Activated naive CD4-positive, alpha-beta T cell treated with anti-CD3 and anti-CD28 coated beads, Interleukin-2, amount 50 U/mL, for 16 hours (primary cell): ENCODE measurements at places on chromosomes 12 and 14.

- no peak for DNase-seq
These were observed 6.3 kb downstream of the RNF10 start for GRCh38 chr12:120540445-120540844.

GRCh38 chr12:106101803-106102202, 37.0 kb downstream of the NUAK1 start:
- no peak for DNase-seq

DNA sequence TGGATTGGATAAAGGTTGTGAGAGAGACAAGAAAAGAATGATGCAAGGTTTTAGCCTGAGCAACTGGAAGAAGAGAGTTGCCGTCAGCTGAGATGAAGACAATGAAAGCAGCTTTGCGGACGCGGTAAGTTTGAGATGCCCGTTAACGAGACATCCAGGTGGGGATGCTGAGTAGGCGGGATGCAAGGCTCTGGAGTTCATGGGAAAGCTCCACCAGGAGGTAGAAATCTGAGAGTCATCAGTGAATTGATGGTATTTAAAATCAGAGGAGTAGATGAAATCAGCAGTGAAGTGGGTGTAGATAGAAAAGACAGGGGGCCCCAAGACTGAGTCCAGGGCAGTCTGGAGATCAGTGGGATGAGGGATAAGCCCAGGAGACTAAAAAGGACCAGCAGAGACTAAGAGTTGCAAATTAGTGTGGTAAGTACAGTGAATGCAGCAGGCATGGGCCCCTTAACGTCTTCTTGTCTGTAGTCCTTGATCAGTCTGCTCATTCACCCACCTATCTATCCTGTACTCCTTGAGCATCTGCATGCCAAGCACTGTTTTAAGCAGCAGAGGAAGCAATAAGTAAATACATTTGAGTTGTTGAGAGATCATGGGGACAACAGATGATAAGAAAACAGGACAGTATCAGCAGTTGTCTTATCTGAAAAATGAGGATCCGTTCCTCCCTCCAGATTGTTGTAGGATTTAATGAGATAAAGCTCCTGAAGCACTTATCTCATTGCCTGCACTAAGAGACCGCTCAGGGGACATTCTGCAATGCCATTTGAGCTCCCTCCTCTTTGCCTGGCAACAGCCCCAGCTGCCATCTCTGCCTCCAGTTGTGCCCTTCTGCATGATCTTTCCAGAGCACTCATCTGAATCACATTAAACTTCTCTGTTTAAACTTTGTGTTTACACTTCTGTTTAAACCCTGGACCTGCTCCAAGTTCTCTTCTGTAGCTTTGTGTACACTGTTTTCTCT, 91.5 kb downstream of the APAF1 start:
- DNase-seq = no peak

DNA sequence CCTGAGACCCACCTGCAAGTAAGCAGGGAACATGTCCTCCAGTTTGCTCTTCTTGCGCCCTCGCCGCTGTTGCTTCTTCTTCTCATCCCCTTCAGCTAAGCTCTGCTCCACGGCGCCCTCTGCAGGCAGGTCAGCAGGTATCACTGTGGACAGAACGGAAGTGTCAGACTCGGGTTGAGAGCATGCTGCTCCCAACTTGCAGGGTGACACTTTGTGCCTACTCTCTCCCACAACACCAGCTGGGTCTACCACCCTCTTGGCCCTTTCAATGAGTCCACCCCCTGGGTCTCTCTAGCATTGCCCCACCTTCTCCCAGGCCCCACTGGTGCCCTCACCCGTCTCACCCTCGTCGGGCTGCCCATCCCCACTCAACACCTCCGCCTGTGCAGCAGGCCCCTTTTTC, 16.7 kb downstream of the KMT2D start:
- DNase-seq = peak; percentile 83

DNA sequence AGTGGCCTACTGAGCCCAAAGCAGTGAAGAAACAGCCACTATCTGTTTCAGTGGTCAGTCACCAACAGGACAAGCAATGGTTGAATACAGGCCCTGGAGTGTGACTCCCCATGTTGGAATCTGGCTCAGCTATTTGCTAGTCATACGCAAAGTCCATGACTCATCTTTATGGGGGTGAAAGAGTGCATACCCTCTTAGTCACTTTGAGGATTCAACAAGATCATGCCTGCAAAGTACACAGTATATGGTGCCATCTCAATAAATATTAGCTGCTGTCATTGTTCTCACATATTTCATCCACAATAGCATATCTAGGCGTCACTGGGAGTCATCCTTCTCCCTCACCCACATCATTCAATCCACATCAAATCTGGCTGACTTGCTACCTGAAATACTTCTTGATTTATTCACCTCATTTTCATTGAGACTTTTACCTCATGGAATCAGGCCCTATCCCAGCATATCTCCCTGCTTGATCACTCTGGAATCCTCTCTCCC, 26.4 kb upstream of the STAB2 start:
- no peak for DNase-seq

GRCh38 chr12:75840994-75841355, 190.6 kb downstream of the PHLDA1 start:
- no peak for DNase-seq

- DNase-seq = no peak
These were observed 129.5 kb upstream of the NCOR2 start for GRCh38 chr12:124696693-124697476.

- DNase-seq = no peak
These were observed 125.9 kb downstream of the CALM1 start for GRCh38 chr14:90522571-90523191.

DNA sequence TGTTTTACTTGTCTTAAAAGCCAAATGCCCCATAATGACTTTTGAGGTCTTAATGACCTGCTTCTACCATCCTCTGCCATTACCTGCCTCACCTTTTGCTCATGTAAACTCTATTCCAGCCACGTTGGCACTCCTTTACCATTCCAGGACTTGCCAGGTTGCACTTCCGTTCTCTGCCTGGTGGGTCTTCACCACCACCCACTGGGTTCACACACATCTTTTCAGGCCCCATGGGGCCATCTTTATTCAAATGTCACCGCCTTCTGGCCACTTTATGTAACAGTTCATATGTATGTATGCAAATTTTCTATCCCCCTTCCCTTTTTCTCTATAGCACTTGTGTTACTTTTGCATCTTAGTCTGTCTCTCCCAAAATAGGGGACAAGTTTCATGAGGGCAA, 57.7 kb downstream of the ATP2A2 start:
- DNase-seq = no peak

- DNase-seq = no peak
These were observed 845 bp downstream of the L3HYPDH start for GRCh38 chr14:59483363-59483762.

DNA sequence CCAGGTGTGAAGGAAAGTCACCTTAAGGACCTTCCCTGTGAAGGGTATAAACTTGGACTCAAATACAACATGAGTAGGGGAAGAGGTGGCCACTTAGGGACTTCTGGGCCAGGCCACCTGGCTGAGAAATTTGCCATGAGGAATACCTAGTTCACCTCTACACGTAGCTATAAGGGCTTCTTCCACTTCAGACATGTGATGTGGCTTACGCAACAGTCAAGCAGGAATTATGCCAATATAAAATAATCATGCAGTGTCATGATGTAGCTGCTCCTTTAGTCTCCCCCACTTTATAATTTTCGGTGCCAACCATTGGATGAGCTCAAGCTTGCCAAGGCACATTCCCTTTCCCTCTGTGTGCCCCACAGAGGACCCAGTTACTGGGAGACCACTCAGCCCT, 166.6 kb upstream of the BCL2L14 start:
- no peak for DNase-seq

DNA sequence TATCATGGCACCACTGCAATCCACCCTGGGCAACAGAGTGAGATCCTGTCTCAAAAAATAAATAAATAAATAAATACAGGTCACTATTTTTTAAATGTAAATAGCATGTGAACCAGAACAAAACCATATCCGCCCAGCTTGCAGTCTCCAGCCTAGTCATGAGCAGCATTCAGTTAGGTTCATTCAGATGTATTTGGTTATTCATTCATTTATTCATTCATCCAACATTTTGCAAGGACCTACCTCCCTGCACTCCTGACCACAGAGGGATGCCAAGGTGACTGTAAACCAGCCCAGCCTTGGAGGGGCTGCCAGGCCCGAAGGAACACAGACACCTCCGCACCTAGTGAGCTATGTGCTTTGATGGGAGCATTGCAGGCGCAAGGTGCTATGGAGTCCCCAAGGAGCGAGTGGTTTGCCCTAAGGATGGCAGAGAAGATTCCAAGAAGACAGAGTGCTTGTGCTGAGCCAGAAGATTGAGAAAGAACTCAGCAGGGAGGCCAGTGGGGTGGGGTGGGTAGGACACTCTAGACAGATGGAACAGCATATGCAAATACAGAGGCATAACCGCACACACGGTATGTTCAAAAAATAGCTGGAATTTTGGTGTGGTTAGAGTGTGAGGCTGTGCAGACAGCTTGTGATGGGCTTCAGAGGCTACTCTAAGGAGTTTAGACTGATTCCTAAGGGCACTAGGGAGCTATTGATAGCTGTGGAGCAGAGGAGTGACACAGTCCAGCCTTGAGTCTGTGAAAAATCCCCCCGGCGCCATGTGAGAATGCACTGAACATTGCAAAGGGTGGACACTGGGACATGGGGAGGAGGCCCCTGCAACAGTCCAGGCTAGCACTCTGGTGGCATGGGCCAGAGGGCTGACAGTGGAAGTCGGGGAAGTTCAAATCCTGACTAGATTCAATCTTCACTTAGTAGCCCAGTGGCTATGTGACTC, 11.7 kb downstream of the DTX1 start:
- DNase-seq = no peak

- DNase-seq = no peak
These were observed 65.3 kb downstream of the NKX2-1 start for GRCh38 chr14:36454599-36455240.

DNA sequence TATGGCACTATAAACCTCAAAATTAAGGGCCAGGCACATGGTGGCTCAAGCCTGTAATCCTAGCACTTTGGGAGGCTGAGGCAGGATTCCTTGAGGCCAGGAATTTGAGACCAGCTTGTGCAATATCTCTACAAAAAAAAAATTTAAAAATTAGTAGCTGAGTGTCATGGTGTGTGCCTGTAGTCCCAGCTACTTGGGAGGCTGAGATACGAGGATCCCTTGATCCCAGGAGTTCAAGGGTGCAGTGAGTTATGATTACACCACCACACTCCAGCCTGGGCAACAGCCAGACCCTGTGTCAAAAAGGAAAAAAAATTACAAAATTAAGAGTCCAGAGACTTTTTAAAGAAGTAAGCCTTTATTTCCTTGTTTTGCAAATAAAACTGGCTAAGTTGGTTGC, 1.8 kb upstream of the GCN1 start:
- no peak for DNase-seq

DNA sequence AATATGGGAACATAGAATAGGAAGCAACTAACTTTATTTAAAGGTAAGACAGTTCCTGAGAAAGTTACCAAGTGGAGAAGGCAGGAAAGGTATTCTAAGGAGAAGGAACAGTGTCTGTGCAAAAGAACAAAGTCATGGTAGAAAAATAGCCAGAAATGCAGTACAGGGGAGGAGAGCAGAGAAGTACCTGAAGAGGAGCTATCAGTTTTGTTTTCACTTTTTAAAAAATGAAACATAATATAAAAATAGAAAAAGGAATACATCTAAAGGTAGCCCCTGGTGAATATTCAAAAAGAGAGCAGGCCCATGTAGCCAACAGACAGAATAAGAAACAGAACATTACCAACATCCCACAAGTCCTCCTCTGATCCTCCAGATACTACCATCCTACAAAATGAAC, 408.7 kb downstream of the ADAMTS20 start:
- no peak for DNase-seq

GRCh38 chr12:5973461-5974115, 28.5 kb upstream of the ANO2 start:
- DNase-seq = no peak

- peak; percentile 82 for DNase-seq
These were observed 792 bp upstream of the SLC38A1 start for GRCh38 chr12:46269429-46270241.

DNA sequence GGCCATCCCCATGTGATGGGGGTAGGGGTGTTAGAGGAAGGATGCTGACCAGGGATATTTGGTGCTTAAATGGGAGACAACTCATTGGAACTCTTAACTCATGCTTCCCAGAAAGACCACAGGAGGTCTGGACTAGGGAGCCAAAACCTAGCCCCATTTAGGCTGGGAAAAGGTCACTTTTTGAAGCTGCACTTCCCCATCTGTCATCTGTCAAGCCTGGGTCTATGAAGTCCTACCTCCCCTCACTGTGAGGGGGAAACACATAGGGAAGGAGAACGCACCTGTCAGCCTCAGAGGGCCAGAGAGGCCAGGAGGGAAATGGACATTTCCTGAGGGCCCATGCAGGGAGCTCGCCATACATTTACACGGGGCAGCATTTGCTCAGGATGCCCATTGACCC, 321.0 kb downstream of the BCL11B start:
- no peak for DNase-seq

DNA sequence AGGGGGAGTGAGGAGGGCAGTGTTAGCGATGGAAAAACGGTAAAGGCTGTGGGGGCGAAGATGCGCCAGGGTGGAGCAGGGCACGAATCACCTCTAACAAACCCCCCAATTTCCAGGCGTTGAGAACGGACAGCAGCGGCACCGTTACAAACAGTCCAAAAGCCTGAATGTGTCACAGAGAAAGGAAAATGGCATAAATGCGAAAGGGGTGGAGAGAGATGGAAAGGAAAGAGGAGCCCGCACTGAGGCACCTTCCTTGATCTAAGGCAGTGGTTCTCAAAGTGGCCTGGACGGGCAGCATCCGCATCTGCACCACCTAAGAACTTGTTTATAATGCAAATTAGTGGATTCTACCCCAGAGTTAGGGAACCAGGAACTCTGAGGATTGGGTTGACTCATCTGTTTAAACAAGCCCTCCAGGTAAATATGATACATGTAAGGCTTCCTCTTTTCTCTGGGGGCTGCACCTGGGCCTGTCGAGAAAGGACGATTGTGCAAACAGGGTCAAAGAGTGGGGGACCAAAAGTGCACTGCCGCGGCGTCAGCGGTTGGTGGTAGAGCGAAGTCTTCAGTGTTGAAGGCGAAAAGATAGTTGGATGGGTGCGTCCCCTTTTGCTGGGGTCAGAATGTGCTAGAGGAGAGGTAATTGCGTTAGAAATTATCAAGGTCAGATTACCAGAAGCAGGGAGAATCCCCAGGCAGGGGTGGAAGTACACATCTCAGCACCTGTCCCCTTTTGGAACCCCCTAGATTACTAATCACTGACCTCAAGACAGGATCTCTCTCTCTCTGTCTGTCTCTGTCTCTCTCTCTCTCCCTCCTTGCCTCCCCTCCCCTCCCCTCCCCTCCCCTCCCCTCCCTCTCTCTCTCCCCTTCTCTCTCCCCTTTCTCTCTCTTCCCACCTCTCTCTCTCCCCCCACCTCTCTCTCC, 1.3 kb upstream of the KCNH5 start:
- no peak for DNase-seq

DNA sequence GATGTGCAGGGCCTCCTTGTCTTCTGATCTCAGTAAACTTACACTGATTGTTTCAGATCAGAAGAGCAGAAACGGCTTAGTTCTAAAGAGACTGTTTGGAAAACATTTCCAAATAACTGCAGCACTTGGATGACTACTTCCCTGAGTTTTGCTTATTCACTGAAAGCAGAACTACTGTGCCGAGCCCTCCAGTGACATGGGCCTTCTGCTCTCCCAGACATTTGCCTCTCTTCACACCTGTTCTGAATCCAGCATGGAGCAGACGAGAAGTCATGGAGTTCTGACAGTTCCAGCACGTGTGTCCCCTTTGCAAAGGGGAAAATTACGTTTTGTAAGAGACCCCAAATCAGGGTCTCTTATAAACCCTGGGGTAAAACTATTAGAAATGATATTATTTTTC, 31.4 kb downstream of the ETNK1 start:
- DNase-seq = no peak

GRCh38 chr12:108711489-108712164, 19.7 kb downstream of the CORO1C start:
- no peak for DNase-seq
